ENCODE measurements at places on chromosomes 6 and 20.

- DNase-seq, result no peak
These were observed 387.6 kb upstream of the EYS start for GRCh38 chr6:66094615-66095014.

- no peak for DNase-seq
These were observed 57.1 kb downstream of the SSR1 start for GRCh38 chr6:7255918-7256317.

DNA sequence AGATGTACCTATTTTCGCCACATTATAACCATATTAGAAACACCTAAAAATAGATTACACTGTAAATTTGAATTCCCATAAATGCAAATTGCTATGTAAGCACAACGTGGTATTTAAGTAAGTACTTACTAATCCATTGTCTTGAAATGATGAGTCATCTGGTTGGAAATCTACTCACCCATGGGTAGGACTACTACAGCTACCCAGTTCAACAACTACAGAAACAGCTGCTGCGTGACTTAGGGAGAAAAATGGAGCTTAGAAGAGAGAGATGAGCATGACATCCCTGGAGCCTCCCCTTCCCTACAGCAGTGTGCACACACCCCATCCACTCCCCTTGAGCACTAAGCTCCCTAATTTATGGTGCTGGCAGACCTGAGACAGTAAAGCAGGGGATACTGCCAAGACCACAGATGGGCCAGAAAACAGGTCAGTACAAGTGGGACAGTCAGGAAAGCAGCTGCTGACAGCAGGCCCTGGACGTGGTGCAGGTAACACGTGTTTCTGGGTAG is 26.9 kb downstream of the RRAGD start:
- DNase-seq, result no peak

GRCh38 chr6:129817821-129818220 is 43.3 kb downstream of the TMEM244 start:
- no peak for DNase-seq

DNA sequence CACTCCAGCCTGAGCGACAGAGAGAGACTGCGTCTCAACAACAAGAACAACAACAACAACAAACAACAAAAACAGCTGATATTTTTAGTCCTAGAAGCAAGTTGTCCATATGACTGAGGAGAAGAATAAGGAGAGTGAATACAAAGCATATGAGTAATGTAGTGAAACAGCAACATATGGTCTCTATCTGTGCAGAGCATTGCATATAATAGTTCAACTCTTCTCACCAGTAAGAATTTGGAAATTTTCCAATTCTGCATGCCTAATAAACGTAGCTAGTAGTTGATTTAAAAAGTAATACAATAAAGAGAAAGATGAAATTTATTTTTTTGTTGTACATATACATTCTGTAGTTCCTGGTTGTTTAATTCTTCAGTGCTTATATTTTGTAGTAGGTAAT is 129.7 kb upstream of the FAM83B start:
- no peak for DNase-seq

DNA sequence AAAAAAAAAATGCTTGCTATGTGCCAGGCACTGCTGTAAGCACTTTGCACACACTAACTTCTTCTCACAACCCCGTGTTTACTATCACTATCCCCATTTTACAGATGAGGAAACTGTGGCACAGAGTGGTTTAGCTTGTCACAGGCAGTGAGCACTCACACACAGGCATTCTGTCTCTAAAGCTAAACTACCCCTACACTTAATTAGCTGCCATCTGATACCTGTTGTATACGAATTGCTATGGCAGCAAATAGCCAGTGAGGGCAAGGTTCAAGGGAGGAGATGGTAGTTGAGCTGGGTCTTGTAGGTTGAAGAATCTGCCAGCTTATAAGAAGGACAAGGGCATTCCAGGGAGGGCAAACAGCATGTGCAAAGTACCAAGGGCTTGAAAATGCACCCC is 5.2 kb downstream of the TNNC2 start:
- no peak for DNase-seq

GRCh38 chr6:24933868-24934401 is 1.8 kb downstream of the RIPOR2 start:
- peak; percentile 16 for DNase-seq

DNA sequence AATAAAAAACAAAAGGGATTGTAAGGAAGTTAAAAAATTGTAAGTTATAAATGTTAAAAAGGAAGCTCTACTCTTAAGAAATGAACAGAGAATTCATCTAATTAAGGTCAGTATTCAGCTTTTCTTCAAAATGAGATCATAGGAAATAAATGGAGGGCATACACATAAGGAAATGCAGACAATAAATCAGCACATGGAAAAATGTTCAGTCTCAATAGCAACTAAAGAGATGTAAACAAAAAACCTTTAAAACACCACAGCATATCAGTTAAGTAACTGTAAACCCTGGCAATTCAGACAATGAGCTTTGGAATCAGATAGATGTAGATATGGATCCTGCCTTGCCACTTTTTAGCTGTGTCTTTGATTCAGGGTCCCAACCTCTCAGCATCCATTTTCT is 24.0 kb upstream of the CLIC5 start:
- no peak for DNase-seq

GRCh38 chr20:24149175-24149574 is 160.6 kb upstream of the GGTLC1 start:
- no peak for DNase-seq

DNA sequence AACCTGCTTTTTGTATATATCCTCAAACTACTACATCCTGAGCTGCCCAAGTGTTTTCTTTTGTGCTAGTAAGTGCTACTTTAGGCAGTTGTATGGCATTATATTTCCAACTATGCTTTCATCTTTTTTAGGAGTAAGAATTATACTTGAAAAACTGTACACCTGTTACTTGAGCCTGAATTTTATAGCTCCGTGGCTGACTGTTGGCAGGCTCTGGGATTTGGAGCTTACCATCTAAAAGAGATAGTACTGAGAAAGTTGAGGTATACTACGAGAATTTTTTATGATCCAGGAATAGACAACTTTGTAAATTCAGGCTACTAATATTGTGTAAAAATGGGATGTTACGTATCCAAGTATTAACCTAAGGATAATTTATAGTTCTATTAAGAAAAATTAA is 32.4 kb downstream of the RNF217 start:
- no peak for DNase-seq

GRCh38 chr6:90294614-90294988 is 2.0 kb downstream of the BACH2 start:
- no peak for DNase-seq

DNA sequence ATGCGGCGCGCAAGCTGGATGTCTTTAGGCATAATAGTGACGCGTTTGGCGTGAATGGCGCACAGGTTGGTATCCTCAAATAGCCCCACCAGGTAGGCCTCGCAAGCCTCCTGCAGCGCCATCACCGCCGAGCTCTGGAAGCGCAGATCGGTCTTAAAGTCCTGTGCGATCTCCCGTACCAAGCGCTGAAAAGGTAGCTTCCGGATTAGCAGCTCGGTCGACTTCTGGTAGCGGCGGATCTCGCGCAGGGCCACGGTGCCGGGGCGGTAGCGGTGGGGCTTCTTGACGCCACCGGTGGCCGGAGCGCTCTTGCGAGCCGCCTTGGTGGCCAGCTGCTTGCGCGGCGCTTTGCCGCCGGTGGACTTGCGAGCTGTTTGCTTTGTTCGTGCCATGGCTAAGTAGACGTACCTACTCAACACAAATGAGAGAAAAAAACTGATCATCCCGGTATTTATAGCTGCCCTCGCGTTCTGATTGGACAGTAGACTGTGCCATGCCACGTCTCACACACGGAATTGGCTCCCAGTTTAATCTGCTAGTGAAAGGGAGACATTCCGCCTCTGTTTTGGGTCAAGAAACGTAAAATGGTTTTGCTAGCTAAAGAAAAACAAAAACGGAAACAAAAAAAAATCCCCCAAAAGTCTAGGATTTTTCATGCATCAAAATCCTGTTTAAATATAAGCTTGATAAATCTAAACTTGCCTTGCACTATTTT is 40.1 kb downstream of the OR2B2 start:
- DNase-seq, result peak; percentile 84

DNA sequence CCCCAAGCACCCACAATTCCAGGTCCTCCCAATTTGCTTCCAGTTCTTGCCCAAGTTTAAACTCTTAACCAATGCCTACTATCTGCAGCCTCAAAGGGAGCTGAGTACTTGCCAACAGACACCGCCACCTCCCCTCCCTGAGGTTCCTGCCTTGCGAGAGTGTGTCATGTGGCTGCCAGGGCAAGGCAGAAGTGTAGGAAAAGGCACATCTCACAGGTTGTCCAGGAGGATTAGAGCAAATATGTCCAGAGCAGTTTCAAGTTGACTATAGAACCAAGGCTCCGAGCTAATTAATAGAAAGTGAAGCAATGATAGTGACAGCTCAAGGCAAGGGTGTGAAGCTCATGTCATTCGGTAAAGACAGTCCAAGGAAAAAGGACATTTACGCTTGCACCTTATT is 127.8 kb downstream of the ATXN1 start:
- DNase-seq, result no peak

DNA sequence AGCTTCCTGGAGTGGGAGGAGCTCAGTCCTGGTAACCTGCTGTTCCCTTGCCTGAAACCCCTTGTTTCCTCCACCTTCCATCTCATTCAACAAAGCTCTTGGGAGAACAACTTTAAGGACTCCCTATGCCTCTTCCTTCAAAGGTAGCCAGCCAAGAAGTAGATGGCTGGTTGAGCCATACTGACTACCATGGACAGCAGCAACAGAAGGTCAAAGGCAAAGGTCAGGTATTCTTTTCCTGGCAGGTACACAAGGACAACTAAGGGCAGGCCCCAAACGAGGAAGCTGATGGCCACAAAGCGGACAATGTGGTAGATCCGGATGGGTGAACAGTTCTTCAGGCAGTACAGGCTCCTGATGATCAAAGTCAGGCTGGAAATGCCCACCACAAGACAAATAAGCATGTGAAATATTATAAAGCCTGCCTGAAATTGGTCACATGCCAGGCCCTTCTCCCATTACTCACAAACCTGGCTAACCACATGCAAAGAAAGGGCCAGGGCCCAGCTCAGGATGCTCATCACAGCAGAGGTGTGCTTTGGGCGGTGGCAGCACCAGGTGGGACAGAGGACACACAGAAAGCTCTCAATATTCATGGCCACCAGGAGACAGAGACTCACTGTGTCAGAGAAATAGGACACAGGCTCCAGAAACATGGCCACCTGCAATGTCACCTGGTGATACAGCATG is 21.7 kb downstream of the UBD start:
- DNase-seq, result no peak

- DNase-seq, result no peak
These were observed 627 bp upstream of the RPP21 start for GRCh38 chr6:30344191-30344867.

DNA sequence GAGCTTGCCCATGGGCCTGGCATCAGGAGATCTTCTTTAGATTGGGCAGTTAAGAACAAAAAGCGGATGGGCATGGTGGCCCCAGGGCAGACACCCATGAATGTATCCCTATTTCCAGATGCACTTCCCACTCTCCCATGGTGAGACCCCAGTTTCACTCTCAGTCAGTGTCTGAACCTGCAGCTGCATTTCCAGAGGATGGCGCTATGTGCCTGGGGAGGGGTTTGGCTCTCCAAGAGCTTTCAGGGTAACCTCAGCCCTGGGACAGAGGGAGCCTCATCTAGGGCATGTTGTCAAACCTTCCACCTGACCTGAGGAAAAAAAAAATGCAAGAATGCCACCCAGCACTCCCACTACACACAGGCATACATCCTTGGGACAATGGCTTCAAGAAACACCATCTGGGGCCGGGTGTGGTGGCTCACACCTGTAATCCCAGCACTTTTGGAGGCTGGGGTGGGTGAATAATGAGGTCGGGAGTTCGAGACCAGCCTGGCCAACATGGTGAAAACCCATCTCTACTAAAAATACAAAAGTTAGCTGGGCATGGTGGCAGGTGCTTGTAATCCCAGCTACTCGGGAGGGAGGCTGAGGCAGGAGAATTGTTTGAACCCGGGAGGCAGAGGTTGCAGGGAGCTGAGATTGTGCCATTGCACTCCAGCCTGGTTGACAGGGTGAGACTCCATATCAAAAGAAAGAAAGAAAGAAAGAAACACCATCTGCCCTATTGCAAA is 1.9 kb downstream of the CST9L start:
- no peak for DNase-seq

DNA sequence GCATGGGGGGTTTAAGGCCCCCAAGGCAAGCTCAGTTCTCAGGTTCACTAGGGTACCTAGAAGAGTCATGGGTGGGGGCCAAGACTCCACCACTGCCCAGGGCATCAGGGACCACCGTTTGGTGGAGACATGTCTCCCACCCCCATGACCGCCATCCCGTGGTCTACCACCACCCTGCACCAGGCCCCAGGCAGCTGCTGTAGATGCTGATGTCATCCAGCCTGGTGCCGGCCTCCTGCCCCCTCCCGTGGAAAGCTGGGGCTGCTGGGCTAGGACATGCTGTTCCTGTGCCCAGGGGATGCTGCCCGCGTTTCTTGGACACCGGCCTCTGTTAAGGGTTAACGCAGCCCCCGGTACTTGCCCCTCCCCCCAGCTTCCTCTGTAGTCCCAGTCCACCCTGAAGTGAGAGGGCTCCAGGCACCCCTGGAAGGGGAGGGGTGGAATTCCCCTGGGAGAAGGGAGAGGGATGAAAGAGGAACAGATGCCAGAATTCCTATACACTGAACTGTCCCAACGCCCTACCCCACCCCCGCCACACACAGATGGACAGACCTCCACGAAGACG is 587 bp downstream of the IP6K3 start:
- DNase-seq, result peak; percentile 63

- no peak for DNase-seq
These were observed 338 bp downstream of the SRXN1 start for GRCh38 chr20:652615-653109.

DNA sequence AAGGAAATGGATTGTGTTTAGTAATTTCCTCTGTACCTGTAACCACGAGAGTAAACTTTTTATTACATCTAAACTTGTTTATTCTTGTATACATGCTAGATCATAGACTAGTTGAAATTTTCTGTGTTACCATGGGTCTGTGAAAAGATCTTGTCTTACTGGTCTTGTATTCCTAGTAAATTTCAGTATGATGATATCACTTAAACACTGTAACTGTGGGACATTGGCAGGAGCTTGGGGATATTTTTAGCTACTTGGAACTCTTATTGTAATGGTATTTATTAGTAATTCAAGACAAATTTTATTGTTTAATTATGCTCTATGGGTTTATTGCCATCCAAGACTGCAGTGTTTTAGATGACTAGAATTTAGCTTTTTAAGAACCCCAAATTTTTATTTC is 25.9 kb upstream of the TULP4 start:
- DNase-seq, result no peak

DNA sequence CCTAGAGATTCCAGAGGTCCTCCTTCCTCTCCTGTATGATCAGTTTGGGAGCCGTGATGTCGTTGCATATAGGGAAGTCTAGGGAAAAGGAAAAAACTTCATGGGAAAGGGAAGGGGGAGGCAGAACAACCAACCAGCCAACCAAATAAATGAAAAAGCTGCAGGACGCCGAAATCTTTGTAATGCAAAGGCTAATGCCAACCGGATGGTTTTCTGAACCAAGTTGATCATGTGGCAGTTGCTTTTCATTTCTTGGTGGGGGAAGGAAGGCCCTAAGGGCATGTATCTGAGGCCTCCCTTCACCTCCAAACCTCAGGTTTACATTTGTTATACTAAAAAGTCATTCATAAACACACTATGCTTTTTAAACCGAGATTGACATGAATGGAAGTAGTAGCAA is 167.2 kb downstream of the ARID1B start:
- DNase-seq, result no peak

GRCh38 chr6:47836639-47837038 is 54.8 kb downstream of the OPN5 start:
- no peak for DNase-seq

All from BE2C (cell line).